ENCODE measurements at places on chromosomes 16 and 17.

DNA sequence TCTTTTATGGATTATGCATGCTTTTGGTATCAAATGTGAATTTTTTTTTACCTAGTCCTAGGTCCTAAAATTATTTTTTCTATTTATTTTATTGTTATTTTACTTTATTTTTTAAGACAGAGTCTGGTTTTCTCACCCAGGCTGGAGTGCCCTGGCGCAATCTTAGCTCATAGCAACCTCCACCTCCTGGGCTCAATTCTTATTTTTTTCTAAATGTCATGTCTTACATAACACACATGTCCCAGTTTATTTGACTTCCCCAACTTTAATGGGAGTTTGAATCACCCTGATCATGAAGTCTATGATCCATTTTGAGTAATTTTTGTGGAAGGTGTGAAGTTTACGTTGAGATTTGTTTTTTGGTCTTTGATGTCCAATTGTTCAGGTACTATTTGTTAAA is 3.3 kb upstream of the CCL18 start:
- no peak for DNase-seq

DNA sequence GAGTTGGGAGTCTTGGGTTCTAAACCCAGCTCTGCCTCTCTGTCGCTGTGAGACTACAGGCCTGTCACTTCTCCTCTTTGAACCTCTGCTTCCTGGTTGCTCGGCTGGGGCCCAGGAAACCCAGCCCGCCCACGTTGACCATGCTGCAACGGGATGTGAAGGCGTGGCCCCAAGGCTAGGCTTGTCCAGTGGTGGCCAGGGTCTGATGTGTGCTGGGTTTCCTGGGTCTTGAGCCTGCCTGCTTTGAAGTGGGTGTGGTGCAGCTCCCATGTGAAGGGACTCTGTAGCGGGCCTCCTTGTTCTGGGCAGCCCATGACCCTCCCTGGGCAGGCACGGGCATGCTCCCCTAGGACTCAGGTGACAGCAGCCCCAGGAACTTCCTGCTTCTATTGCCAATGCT is 82.3 kb downstream of the SDR42E1 start:
- no peak for DNase-seq

DNA sequence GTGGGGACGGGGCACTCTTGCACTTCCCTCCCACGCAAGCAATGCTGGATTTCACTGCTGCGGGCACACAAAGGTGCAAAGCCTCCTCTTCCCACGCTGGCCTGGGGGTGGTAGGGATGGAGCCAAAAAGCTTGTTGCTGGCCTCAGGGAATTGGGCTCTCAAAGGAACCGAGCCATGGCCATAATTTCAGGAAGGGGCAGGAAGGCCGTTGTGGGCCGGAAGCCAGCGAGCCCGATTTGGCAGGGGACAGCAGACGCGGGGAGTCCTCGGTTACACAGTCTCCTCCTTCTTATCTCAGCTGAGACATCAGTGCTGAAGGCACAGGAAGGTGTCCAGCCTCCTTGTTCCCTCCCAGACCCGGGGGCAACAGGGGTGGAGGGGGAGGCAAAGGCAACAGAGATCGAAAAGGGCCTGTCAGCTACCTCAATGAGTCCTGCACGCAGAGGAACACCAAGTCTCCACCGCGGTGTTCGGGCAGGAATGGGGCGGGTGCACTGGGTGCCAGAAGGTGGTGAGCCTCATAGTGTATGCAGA is 59.5 kb downstream of the SLFN11 start:
- DNase-seq = no peak

- DNase-seq = peak; percentile 34
Measured at GRCh38 chr16:69199382-69199781, 12.4 kb downstream of the SNTB2 start.

GRCh38 chr17:7322520-7323194 is 6.5 kb downstream of the NEURL4 start:
- DNase-seq = no peak

GRCh38 chr17:79677646-79678045 is 53.1 kb upstream of the ENPP7 start:
- no peak for DNase-seq

DNA sequence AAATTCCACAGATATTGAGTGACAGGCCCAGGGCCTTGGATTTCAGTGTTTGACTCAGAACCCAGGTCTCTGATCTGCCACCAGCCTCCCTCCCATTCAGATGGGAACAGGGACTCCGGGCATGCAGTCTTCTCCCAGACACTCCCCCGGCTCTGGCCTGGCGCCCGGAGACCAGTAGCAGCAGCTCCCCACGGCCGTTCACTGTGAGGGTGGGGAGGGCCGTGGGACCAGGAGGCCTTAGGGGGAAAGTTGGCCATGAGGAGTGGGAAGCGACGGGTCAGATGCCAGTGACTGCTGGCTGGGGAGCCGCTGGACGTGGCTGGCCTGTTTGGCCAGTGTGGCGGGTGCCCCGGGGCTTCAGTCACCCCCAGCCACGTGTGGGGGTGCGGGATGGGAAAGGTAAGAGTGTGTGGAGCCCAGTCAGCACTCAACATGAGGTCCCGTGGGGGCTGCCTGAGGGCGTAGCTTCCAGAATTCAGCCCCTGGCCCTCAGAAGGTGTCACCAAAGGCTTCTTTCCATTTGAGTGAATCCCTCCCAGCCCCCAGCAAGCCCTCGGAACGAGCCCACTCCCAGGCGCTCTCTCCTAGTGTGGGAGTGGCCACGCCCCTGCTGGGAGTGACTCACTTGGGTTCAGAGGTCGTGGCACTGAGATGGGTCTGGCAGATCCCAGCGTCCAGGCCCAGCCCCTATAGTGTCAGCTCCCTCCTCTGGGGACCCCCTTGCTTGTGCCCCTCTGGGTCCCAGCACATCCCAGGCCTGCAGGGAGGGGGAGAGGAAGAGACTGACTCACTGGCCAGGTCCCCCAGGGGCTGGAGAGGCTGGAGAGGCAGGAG is 309.4 kb downstream of the SEC14L1 start:
- no peak for DNase-seq

GRCh38 chr16:67235816-67236562 is 9.1 kb downstream of the TMEM208 start:
- no peak for DNase-seq

DNA sequence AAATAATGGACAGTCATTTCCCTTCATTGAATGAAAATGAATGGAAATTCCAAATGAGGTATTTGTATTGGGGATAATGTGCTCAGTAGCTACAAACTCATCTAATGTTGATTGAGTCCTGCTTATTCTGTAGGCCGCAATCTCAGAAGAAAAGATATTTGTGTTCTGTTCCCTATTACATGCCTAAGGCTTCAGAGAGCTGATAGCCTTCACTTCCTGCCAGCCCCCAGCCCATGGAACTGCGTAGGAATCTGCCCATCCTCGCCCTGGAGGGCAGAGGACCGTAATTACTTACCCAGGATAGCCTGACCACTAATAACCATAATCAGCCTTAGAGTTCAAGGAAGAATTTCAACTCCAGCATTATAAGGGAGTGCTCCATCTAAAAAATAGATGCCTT is 17.9 kb upstream of the SNTB2 start:
- no peak for DNase-seq

- no peak for DNase-seq
Measured at GRCh38 chr17:3750926-3751325, 27.2 kb downstream of the HASPIN start.

DNA sequence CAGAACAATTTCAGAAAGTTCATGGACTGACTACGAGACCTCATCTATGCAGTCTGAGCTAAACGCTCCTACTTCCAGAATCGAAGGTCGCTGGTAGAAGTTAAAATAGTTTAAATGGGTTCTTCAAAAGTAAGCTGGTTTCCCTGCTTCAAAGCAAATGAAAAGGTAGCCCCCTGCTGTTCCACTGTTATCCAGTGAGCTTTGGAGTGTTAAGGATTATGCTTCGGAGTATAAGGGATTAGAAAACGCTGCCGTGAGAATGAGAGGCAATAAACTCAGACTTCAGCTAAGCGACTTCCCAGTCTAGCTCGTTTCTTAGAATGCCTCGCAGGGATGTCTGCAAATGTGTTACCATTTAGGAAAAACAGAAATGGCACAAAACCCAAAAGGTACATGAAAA is 12.4 kb downstream of the MLYCD start:
- no peak for DNase-seq

DNA sequence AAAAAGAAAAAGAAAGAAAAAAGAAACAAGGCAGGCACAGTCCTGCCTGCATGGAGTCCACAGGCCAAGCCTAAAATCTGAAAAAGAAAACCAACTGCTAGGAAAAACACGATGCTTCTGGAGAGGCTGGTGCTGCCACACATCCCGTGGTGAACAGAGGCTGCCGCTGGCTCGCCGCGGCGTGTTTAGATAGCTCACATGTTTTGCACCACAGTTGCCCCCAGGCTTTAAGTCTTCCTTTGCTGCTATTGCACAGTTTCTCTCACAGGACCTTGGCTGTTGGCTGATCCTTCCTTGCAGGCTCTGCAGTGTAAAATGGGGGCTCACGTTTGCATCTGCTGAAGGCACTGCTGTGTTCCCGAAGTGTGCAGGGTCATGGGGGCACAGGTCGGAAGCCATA is 8.6 kb downstream of the SLC6A4 start:
- no peak for DNase-seq

GRCh38 chr17:57286399-57287105 is 30.2 kb downstream of the MSI2 start:
- no peak for DNase-seq

- DNase-seq = no peak
Measured at GRCh38 chr17:20307326-20307910, 159.9 kb downstream of the LGALS9B start.

- no peak for DNase-seq
Measured at GRCh38 chr17:19723964-19724363, 7.6 kb upstream of the SLC47A2 start.

DNA sequence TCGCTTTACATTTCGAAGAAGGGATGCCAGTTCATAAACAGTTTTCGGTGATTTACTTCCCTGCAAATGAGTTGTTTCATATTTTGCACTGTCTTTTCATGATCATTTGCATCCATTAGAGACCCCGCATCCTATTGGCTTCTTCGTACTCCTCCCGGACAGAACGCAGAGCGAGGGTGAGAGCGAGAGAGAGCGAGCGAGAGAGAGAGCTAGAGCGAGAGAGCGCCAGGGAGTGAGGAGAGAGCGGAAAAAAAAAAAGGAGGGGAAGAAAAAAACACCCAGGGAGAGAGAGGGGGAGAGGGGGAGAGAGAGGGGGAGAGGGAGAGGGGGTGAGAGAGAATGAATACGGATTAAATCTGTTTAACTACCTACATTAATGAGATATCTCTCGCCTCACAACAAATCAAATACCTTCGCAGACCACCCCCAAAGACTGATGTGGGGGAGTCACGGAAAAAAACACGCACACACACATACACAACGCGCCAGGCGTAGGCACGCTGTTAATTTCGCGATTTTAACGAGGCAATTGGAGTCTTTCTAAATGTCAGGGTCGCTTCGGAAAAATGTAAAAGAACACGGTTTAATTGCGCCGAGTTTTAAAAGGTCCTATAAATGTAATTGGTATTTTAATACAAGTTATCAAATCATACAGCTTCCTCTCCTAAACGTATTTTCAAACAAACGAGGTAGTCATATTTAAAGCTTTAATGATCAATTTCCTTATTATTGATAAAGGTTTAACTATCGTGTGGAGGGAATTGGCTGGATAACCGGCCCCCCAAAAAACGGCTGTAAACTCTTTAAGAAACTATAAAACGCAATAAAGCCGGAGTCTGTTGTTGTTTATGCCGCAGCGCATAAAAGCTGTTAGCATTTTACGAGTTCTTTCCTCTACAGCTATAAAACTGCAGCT is at the start of gene HOXB8:
Gene HOXB8, minus strand, starts transcription at position 246 of the 916 bp plus-strand sequence. CDS start 588 bp downstream, outside the sequence.
- no peak for DNase-seq

GRCh38 chr17:66123163-66123562 is 68.8 kb downstream of the CEP112 start:
- DNase-seq = peak; percentile 2

- DNase-seq = no peak
Measured at GRCh38 chr16:3087243-3088235, 11.6 kb downstream of the ZSCAN10 start.

GRCh38 chr17:50332196-50332595 is 13.7 kb upstream of the XYLT2 start:
- no peak for DNase-seq

DNA sequence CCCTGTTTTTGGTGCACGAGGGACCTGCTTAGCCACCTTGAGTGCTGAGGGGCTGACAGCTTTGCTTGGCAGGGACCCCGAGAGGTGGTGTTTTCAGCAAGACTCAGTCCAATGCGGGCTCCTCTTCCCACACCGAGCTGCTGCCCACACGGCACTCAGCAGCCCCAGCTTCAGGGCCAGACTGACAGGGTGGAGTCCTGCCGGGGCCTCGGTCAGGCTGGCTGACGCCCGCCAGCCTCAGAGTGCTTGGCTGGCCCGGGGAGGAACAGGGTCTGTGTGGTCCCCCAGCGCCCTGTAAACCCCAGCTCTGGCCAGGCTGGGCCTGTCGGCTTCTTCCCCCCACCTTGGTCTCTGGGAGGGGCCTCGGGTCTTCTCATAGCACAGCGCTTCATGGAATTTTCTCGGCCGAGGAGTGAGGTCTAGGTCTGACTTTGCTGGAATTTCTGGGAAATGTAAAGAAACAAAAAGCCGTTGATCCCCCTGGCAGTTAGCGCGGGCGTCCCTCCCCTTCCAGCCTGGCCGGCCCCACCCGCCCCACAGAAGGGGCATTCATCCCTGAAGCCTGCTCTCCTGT is 2.6 kb downstream of the SOX8 start:
- no peak for DNase-seq

DNA sequence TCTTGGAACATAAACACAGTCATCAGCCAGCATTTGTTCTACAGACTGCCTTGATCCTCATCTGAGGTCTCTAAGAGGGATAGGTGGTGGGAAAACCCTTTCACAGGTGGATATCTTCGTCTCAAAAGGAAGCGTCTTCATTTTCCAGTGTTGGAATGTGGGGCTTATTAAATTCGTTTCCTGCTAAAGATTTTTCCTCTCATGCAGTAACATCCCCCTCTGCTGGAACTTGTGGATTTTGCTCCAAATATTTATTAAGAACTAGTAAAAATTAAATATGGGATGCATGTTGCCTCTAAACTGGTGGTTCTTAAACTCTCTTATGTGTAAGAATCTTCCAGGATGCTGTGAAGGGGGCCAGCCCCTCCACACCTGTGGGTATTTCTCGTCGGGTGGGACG is 20.1 kb upstream of the MLYCD start:
- no peak for DNase-seq

- no peak for DNase-seq
Measured at GRCh38 chr17:30579610-30580315, 102.6 kb downstream of the GOSR1 start.

DNA sequence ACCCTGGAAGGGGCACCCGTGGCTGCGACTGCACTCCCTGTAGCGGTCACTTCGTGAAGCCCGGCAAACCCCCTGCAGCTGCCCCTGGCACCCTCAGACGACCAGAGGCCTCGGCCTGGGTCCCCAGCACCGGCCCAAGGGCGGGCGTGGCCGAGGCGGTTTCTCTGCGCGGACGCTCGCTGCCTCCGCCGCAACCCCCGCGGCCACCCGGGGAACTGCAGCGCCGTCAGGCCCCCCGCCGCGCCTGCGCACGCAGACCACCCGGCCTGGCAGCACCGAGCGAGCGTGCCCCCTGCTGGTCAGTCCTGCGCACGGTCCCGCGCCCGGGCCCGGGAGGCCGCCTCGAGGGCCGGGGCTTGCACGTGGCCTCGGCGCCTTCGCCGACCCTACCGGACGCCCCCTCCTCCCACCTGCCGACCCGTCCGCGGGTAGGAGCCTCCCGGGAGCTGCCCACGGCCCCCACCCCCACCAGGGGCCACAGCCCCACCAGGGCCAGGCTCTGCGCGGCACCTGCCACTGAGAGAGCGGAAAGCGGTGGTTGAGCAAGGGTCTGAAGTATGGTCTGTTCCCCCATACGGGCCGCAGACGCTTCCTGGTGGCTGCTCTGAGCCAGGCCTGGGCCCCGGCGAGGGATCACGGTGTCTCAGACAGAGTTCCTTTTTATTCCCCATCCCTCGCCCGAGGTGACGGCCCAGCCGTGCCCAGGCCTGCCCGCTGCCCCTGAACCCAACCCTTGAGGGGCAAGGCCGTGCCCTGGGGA is 11.5 kb upstream of the HS3ST6 start:
- DNase-seq = no peak
